Left renal cortex interstitium (tissue), 4 donors: ENCODE measurements at places on chromosomes 12 and 14. TPM values are rescaled to one million over a fixed set of nuclear protein-coding genes. Genes with fewer than 3 reads are reported as not detected.

HOXC6 gene
- polyA plus RNA-seq: 23.8 TPM

DAO gene
- polyA plus RNA-seq: 1.3 TPM

- no peak for DNase-seq
Observed at GRCh38 chr12:1540690-1541089, 53.7 kb downstream of the FBXL14 start.

DNA sequence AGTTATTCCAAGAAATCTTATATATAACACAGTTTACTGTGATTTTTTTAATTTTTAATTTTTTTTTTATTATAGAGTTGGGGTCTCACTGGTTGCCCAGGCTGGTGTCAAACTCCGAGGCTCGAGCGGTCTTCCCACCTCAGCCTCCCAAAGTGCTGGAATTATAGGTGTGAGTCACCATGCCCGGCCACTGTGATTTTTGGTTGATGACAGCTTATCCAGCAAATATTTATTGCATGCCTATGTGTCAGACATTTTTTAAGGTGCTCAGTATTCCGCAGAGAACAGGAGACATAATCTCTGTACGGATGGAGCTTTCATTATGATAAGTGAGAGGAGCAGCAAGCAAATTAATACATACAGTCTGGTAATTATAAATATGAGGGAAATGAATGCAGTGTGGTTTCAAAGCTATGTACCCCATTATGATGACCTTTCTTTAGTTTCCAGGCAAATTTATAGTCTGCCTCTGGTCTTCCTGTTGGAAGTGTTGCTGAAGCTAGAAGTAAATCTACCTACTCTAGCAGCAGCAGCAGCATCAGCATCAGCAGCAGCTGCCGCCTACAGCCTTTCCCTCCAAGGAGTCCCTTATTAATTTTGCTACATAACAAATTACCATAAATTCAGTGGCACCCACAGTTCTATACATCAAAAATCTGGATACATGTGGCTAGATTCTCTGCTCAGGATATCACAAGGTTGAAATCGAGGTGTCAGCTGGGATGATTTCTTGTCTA lies 32.3 kb downstream of the FRS2 start:
- DNase-seq: no peak

GRCh38 chr14:88364710-88365413 lies 20.6 kb upstream of the SPATA7 start:
- no peak for DNase-seq

ASIC1 gene
- 6.0 TPM for polyA plus RNA-seq

- no peak for DNase-seq
Observed at GRCh38 chr14:27391331-27391730, 793.5 kb upstream of the NOVA1 start.

GYS2 gene
- not detected for polyA plus RNA-seq

LTB4R2 gene
- 1.6 TPM for polyA plus RNA-seq

- peak; percentile 60 for DNase-seq
Observed at GRCh38 chr12:92570056-92570753, 132.6 kb upstream of the PLEKHG7 start.

GRCh38 chr12:44531320-44531971 lies 344.7 kb downstream of the NELL2 start:
- DNase-seq: no peak

DNA sequence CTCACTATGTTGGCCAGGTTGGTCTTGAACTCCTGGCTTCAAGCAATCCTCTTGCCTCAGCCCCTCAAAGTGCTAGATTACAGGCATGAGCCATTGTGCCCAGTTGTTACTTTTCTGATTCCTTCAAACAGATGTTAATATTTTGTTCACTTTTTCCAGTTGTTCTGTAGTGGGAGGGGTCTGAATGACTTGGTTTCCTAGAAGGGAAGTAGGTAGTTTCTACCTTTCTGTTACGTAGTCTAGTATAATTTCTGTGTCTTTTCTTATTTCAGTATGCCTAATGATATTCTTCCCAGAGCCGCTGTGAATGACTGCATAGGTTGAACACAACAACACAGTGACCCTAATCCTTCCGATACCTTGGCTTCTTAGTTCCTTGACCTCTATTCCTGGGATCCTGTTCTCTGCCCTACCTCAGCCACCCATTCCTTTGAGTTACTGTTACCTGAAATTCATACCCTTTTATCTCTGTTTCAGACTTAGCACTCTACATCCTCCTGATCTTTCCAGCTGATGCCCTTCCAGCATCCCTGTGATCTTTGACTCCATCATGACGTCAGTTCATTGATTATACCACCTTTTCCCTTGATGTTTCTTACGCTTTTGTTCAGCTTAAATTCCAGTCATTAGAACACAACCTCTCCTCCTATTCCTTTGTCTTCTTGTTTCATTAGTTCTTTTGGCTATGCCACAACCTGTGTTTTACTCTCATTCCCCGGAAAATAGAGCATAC lies 33.3 kb downstream of the RCOR1 start:
- DNase-seq: no peak

GRCh38 chr14:57735276-57735675 lies 130.6 kb downstream of the SLC35F4 start:
- no peak for DNase-seq

DNA sequence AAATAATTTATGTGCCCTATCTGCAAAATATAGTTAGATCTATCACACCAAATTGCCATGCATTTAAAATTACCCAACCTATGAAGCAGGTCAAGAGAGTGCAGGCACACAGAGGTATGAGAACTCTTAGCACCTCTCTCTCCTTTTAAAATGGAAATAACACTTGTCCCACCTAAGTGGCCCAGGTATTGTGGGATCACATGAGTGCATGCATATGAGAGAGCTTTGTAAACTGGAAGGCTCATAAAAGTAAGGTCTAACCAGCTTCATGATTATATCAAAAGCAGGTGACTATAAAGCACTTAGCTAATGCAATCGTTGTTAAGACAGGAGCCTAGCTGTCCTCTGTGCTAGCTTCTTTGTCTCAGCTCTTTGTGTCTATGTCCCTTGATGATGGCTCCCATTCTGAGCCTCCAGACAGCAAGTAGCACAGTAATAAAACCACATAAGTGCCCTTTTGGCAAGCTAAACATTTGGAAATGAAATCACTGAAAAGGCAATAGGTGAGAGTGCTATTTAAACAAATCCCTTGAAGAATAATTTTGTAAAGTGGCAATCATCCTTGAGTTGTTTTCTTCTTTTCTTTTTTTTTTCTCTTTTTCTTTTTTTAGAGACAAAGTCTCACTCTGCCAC lies 219.0 kb downstream of the NTF3 start:
- DNase-seq: no peak

GRCh38 chr12:58668871-58669270 lies 251.4 kb downstream of the LRIG3 start:
- DNase-seq: no peak

DNA sequence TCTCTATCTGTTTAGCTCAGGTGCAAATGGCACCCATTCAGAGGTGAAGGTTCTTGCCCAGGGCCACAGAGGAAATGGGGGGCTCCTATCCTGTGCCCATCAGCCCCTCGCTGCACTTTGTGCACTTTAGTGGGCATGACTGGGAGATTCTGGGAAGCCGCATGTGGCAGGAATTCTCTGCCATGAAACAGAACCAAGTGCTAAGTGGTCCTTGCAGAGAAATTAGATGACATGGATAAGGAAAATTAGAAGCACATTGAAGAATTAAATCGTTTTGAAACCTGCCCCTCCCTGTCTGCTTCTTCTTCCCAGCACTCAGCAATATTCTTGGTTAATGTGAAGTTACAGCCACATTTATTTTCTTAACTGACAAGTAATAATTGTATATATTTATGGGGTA lies 185.2 kb upstream of the RTL1 start:
- DNase-seq: no peak
